Stimulated activated naive CD8-positive, alpha-beta T cell treated with anti-CD3 and anti-CD28 coated beads, Interleukin-15, Interleukin-2, amounts not matched to agents 100 U/mL and 50 U/mL, for 24 hours (primary cell): ENCODE measurements at places on chromosomes 1 and 21.
A peak's percentile ranks its signal among the peaks of the same experiment; 100 is the strongest.

- DNase-seq: no peak
Observed at GRCh38 chr21:36641886-36642285, 57.0 kb upstream of the SIM2 start.

DNA sequence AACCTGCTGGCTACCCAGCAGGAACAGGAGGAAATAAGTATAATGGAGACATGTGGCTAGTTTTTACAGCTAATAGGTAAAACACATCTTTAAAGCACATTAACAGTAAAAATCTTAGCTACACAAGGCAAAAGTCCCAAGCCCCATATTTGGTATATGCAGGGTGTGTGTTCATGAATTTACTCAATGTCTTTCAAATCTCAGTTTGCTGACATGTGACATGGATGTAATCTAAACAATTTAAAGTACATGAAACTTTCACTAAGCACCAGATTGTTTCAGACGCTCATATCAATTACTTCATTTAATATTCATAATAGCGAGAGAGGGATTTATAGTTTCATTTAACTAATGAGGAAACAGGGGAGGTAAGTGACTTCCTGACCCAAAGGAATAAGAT is 3.9 kb downstream of the TACSTD2 start:
- no peak for DNase-seq

DNA sequence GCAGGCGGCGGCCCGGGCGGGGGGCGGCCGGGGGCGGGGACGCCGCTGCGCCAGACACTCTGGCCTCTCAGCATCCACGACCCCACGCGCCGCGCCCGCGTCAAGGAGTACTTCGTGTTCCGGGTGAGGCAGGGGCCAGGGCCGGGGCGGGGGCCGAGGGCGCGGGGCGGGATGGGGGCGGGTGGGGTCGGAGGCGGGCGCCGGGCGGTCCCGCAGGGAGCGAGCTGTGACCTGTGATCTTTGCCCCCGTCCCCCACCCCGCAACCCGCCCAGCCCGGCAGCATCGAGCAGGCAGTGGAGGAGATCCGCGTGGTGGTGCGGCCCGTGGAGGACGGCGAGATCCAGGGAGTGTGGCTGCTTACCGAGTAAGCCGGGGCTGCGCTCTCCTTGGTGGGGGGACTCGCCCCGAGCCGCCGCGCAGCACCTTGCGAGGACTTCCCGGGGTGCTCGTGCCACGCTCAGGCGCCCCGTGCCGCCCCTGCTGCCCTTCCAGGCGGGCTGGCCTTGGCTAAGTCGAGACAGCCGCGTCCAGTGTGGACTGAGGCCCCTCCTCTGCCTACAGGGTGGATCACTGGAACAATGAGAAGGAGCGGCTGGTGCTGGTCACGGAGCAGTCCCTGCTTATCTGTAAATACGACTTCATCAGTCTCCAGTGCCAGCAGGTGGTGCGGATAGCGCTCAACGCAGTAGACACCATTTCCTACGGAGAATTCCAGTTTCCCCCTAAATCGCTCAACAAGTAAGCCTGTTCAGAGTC is 514 bp downstream of the TPRG1L start:
- peak; percentile 26 for DNase-seq

DNA sequence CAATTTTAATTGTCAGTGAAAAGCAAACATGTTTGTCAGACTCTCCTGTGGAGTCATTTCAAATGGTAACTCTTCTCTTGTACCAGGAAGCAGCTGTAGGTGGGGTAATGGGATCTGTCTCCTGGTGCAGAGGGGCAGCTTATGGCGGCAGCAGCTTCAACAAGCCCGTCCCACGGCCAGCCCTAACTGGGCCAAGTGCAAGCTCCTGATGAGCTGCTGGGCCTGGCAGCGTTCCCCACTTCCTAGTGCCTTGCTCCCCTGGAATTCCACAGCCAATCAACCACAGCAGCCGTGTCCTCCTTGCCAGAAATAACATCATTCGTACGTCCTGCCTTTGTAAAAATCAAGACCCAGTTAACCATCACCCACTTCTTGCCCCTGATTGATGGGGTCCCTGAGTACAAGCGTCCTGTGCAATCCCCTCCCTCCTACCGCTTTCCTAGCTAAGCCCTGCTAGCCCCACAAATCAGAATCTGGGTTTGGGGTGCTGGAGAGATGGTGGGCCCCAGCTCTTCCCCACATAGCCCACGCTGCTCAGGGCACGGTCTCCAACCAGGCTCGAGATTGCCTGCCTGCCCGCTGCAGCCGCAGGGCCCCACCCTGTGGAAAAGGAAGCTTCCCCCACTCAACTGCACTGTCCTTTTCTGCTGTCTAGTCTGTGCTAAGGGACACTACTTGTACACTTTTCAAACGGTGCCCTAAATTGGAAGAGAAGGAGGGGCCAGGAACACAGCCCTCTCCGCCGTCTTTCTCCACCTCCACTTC is 61.2 kb downstream of the TOR1AIP2 start:
- no peak for DNase-seq

GRCh38 chr1:108961198-108961597 is 2.1 kb downstream of the CLCC1 start:
- DNase-seq: no peak

- no peak for DNase-seq
Observed at GRCh38 chr1:224459966-224460365, 25.4 kb upstream of the WDR26 start.

DNA sequence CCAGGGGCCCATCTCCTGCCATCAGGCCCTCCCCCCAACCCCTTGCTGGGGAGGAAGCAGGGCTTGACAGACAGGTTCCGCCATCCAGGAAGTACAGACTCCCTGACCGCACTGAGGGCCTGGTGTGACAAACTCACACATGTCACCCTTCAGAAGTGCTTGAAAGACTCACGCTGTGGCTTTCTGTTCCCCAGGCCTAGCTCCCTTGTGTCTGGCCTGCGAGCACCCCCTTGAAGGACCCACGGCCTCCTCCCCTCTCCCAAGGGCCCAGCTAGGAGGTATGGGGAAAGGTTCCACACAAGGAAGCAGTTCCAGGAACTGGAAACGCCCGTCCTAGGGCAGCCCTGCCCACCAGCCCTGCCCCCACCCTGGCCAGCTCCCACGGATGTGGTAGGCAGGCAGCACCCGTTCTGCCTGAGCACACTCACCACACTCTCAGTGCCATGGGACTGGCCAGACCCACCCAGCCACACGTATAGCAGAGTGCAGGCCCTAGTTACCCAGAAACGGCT is 26.7 kb downstream of the SLC2A1 start:
- peak; percentile 77 for DNase-seq

DNA sequence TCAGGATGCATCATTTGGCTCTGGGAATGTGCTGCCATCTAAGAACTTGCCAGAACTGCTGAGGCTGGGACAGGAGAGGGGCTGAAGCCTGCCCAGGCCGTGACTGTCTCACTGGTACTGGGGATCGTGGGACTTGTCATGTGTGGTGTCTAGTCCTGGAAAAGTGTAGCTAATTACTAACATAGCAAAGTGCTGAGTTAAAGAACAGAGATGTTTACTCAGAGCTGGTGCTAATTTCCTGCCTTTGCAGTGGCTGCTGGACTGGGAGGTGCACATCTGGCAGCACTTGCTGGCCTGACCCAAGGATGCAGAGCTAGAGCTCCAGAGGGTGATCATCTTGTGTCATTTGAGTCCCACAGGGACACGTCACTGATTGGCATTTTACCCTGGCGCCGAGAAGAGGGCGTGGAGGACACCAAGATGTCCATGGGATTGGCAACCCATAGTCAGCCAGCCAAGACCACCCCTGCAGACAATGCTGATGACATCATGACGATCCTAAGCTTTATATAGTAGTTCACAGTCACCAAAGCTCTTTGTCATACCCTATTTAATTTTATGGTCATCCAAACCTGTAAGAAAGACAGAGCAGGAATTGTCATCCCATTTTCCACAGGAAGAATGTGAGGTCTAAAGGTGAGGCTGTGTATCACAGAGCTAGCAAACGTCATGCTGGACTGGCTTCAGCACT is 110.1 kb upstream of the SLC44A3 start:
- no peak for DNase-seq

DNA sequence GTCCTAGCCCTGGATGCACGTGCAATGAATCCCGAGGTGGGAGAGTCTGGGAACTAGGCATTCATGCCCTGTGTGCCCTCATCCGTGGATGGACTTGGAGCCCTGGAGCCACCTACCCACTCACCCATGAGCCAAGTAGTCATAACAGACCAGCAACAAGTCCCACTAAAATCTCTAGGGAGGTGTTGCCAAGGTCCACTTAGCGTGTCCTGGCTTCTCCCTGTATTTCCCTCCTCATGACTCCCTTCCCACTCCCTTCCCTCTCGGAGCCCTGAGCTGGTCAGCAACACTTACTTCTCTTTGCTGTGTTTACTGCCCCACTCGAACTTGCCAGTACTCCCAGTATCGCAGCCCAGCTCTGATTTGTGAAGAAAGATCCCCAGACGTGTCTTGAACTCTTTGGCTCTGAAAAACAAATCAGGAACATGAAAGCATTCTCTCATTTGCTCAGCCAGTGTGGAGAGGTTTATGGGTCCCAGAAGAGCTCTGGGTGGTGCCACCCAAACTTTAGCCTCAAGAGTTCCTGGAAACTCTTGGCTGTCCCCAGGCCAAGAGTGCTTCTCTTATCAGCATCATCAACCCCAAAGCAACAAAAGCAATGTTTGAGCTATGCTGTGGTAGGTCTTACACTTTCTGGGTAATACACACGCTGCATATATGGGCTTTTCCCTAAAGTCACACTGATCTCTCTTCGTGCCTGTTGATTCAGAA is 1.1 kb downstream of the RGS16 start:
- DNase-seq: no peak

DNA sequence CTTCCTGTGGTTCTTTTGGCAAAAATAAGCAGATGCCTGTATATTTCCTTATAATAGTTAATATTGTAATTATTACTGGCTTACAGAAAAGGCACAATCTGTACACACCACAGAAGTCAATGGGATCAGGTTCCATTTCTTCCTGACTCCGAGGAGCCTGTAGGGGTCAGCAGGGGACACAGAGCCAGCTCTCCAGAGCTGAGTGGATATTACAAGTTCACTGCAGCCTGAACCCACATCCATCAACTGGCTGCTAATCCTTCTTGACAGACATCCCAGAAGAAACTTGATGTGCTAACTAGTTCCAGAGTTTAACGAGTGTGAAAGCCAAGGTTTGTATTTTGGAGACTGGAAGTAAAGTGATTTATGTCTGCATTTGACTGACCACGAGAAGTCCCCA is 203.8 kb downstream of the LMX1A start:
- no peak for DNase-seq

DNA sequence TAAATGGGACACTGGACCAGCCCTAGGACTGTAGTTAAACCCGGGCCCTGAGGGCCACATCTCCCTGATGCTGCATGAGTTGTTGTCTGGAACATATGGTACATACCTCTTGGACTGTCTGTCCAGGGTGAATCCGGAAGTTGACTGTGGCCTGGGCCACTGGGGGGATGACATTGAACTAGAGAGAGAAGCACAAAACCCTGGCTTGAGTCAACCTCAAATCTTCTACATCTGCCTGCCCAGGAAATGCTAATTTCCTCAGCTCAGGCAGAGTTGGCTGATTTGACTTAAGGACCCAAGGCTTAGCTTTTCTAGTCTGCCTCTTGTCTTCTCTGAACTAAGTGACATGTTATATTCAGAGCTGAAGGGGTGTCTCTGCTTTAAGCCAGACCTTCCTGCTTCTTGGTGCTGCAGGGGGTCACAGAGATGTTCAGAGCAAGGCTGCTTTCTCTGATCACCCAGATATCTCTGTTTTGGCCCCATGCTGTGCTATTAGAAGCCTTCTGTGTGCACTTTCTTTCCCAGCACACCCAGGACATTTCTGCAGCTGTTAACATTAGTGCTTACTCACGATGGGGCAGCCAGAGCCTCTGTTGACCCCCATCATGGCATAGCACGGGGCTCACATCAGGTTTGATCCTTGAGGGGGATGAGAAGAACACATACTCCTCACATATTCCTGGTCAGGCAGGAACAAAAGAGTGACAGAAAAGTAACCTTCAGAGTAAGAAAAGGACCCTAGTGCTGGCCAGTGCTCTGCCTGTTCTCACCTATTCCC is 9.6 kb downstream of the PM20D1 start:
- DNase-seq: no peak

GRCh38 chr1:76843821-76844464 is 23.3 kb upstream of the ST6GALNAC5 start:
- DNase-seq: no peak
